GM03348 (cell line): ENCODE measurements at places on chromosomes 4 and X.

- DNase-seq = no peak
These were observed 94.9 kb downstream of the EMCN start for GRCh38 chr4:100422894-100423293.

DNA sequence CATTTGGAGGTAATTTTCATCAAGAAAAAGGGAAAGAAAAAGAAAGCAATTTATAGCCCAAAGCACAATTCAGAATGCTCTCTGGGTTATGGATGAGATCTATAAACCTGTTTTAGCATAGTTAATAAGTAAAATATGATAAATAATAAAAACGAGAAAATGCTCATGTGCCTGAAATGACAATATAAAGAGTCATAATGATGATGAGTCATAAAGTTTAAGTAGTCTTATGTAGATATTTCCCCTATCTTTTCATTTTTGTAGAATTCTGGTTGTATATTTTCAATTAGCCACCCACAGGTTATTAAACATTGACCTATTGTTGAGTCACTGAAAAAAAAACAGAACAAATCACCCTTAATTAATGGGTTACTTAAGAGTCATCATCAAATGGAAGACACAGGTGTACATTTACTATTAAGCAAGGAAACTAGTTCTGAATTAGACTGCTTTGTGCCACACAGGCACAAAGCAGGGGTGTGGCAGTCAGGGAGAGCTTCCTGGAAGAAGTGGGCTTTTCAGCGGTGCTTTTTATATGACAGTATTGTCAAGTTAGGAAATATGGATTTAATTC, 29.3 kb downstream of the BEND4 start:
- no peak for DNase-seq

DNA sequence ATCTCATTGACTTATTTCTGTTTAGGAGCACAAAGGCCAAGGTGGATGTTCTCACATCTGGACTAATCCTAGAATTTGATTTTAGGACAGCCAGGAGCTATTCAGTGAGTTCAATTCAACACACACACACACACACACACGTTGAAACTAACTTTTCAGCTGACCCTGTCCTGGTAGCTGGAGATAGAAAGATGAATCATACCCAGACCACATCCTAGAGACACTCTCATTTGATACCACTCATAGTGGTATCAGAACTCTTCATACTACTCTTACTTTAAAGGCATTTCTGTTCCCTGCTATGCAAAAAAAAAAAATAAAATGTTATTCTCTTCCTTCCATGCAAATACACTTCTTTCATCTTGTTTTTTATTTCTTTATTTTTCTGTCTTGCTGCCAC, 36.7 kb downstream of the KLF8 start:
- no peak for DNase-seq

DNA sequence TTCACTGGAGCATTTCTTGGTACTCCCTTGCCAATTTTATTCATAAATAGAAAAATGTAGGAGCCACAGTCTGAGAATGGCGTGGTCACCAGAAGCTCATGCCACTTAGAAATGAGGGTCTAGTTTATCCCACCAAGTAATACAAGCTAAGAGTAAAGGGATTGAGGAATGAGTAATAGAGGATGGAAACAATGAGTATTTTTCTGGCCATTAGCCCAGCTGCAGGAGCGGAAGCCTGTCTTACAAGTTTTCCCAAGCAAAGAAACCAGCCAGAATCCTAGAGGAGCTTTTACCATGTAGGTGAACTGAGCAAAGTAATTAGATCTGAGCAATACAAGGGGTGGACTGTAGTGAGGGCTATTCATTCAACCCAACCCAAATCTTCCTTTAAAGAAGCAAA, 160.7 kb upstream of the NPY2R start:
- DNase-seq = peak; percentile 6

- peak; percentile 27 for DNase-seq
These were observed 149.9 kb downstream of the FGF16 start for GRCh38 chrX:77597090-77597489.

GRCh38 chr4:127995776-127996175, 30.6 kb downstream of the ABHD18 start:
- DNase-seq = peak; percentile 9

DNA sequence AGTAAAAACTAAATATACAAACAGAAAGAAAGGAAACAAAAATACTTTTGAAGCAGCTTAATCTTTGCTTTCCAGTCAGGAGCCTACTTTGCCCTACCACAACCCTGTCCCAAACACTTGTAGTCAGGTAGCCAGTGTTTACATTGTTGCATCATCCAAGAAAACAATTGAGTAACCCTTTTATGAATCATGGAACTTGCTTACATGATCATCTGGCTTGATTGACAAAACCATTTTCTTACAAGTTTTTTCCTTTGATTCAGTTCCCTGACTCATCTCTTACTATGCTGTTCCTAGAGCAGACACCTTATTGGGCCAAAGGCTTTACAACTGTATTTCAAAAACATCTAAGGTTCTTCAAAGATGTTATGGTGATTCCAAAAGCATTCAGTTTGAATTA, 740.1 kb downstream of the KLHL13 start:
- DNase-seq = no peak

- DNase-seq = no peak
These were observed 119.2 kb upstream of the LEF1 start for GRCh38 chr4:108287834-108288413.

DNA sequence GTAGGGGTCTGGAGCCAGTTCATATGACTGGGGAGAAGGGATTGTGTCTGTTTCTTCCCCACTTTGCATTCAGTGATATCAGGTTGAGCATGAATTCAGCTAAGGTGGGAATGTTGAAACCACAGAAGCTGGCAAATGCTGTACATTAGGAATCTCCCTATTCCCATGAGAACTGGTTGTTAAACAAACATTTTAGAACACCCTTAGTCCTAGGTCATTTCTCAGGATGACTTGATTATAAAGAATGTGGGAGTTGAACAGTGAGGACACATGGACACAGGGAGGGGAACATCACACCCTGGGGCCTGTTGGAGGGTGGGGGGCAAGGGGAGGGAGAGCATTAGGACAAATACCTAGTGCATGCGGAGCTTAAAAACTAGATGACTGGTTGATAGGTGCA, 62.6 kb upstream of the LIMCH1 start:
- DNase-seq = no peak

- DNase-seq = no peak
These were observed 238.5 kb upstream of the PGRMC2 start for GRCh38 chr4:128525992-128526630.

GRCh38 chr4:68494688-68495087, 47.4 kb downstream of the TMPRSS11E start:
- no peak for DNase-seq

- DNase-seq = no peak
These were observed 79.0 kb upstream of the ATXN3L start for GRCh38 chrX:13398839-13399238.

- no peak for DNase-seq
These were observed 48.6 kb downstream of the ADGRL3 start for GRCh38 chr4:61248705-61249104.

- no peak for DNase-seq
These were observed 386.0 kb downstream of the TLL1 start for GRCh38 chr4:166259081-166259480.

- peak; percentile 43 for DNase-seq
These were observed 111.1 kb downstream of the CFAP299 start for GRCh38 chr4:80446664-80447063.

- DNase-seq = peak; percentile 53
These were observed 687 bp downstream of the CDK16 start for GRCh38 chrX:47218920-47219815.

DNA sequence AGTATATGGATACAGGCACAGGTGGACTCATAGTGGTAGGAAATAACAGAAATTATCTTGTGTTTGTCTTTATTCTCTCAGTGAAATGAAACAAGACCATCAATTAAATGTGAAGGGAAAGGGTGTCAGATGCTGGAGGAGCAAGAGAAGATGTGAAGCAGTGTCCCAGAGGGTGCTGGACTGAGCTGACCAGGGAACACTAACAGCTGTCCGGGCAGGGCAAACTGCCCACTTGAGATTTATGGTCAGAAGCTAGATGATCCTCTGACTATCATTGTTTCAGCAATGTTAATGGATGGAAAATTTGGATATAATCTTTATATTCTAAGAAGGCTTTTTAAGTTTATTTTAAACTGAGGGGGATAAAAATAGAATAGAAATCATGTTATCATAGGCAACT, 267.2 kb upstream of the SLC7A11 start:
- no peak for DNase-seq

GRCh38 chr4:78220283-78220682, 163.2 kb downstream of the FRAS1 start:
- DNase-seq = no peak

DNA sequence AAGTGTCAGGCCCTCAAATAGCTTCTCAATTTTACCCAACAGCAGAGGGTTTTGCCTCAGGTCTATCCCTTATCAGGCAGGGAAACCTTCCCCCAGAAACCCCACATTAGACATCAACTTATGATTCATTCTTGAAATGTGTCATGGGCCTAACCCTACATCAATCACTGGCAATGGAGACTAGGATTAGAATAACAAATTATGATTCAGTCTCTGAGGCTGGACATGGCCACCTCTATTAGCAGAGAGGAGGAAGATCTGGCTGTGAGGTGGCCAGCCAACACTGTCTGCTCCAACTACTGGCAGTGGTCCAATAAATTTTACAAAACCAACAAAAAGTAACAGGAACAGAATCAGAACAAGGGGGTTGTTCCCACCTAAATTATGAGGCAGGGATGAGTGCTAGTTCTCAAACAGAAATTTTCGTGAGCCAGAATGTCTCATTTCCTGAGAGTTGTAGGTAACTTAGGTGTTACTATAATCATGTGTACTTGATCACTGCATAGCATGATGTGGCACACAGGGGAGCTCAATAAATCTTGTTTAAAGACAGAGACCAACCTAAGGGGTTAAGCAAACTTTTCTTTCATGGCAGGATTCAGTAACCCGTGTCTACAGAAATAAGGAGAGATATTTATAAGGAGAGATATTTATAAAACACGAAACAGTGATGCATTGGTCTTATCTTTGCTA, 126.8 kb downstream of the NFKB1 start:
- peak; percentile 62 for DNase-seq

DNA sequence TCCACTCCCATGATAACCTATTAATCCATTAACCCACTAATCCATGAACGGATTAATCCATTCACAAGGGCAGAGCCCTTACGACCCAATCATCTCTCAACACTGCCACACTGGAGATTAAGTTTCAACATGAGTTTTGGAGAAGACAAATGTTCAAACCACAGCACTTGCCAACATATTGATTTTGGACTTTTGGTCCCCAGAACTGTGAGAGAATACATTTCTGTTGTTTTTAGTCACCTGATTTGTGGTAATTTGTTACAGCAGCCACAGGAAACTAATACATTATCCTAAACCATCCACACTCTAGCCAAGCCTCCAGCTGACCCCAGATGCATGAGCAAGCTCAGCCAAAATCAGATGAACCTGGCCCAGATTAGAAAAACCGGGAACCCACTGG, 22.4 kb downstream of the SEC24D start:
- DNase-seq = no peak

DNA sequence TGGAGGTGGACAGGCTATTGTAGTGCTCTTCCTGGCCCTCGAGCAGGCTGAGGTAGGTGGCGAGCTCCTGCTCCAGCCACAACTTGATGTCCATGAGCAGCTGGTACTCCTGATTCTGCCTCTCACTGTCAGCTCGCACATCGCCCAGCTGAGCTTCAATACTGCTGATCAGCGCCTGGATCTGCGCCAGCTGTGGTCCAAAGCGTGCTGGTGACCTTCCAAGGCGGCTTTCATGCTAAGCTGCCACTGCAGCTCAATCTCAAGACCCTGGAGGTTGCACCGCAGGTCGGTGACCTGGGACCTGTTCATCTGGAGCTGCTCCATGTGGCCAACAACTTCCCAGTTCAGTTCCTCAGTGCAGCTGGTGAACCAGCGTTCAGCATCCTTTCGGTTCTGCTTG, 31.2 kb downstream of the LRIT3 start:
- DNase-seq = no peak

DNA sequence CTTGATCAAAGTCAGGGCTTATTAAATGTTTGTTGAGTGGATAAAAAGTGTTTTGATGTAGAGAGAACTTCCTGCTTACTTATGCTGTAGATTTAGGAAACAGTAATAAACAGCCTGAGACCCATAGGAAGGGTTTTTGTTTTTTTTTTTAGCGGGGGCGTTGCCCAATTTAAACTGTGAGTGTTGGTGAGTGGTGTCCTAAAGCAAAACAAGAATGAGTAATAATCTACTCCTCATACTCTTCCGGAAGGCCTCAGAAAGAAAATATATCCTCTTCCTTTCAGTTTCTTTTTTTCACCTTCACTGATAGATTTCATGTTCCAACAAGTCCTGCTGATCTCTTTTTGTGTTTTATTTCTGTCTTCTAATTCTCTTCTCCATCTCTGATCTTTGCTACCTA, 104.4 kb upstream of the SCML1 start:
- peak; percentile 16 for DNase-seq

DNA sequence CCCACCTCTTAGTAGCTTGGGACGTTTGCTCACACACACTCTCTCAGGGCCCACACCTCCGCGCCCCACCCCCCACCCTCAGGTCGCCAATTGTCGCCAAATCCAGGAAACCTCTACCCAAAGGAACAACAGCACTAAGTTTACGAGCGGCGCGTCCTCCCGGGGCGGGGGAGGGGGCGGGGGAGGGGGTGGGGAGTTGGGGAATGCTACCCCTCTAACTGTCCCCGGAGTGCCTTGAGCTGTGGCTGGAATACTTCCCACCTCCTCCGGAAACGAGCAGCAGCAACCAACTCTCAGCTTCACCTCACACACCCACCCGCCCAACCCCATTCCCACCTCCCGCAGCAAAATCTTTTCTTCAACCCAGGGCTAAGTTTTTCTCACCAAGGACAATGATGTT, 135.6 kb upstream of the ZIC3 start:
- no peak for DNase-seq

- DNase-seq = peak; percentile 7
These were observed 21.0 kb upstream of the SPON2 start for GRCh38 chr4:1193206-1194009.

DNA sequence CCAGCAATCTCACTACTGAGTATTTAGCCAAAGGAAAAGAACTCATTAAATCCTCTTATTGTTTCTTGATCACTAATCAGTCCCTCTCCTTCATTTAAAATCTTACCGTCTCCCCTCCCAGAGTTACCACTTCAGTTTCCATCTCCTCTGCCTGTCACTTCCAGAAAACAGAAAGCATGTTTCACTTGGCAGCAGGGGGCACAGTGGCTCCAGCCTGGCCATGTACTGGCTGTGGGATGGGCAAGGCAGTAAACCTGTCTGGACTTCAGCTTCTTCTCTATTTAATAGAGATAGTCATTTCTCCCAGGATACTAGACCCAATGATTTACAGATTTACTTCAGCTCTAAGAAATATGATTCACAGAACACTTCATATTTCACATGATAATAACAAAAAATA, 63.2 kb downstream of the CD40LG start:
- DNase-seq = peak; percentile 27

DNA sequence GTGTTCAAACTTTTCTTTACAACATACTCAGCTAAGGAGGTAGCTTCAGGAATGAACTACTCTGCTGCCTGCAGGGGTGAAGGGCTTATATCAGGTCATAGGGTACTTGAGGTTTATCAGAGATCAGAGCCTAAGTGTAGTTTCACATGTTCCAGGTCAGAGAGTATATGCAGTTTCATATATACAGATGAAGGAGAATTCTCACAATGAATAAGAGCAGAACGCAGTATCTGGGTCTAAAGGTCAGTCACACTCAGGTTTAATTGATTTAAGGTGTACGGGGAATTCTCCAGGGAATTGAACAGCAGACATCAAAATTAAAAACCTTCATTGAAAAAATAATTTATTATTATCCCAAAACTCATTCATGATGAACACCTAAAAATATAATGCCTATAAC, 700.6 kb downstream of the TECRL start:
- no peak for DNase-seq
